ENCODE measurements at places on chromosomes 13 and 19.
A peak's percentile ranks its signal among the peaks of the same experiment; 100 is the strongest.

- peak; percentile 8 for DNase-seq
Measured at GRCh38 chr13:22018076-22018835, 347.4 kb downstream of the FGF9 start.

DNA sequence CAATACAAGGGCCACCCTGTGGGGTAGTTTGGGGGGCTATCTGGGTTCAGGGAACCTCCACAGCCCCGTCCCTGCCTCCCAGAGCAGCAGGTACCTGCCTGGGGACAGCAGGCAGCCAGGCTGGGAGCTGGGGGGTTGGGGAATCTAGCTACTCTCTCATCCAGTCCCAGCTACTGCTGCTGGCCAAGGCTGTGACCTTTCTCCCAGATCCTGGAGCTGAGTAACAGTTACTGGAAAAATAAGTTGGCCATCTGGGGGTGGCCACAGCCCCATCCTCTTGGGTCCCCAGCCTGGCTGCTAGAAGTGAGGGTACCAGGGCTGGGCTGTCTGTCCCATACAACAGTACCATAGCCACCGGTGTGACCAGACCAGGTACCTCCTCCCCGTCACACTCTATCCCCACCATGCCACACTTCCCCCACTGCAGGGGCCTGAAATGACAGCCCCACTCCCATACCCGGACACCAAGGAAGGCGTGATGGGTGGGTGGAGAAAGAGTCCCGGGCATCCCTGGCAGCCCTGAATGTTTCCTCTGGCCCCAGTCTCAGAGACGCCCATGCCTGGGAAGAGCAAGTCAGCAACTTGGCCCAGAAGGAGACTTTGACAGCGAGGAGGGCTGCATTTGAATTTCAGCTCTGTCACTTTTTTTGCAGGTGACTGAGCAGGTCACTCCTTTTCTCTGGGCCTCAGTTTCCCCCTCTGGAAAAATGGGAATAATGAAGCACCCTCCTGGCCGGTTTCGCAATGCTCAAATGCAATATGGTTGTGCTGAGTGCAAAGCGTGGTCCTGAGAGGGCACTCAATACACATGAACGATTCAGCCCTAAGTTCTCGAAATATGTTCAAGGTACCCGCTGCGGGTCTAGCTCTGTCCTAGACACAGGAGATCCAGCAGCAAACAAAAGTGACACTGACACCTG, 30.7 kb upstream of the NFIC start:
- DNase-seq = peak; percentile 38

- DNase-seq = no peak
Measured at GRCh38 chr19:11556634-11557420, 2.2 kb downstream of the ELOF1 start.

- DNase-seq = no peak
Measured at GRCh38 chr19:54339646-54340358, 840 bp upstream of the LILRA4 start.

DNA sequence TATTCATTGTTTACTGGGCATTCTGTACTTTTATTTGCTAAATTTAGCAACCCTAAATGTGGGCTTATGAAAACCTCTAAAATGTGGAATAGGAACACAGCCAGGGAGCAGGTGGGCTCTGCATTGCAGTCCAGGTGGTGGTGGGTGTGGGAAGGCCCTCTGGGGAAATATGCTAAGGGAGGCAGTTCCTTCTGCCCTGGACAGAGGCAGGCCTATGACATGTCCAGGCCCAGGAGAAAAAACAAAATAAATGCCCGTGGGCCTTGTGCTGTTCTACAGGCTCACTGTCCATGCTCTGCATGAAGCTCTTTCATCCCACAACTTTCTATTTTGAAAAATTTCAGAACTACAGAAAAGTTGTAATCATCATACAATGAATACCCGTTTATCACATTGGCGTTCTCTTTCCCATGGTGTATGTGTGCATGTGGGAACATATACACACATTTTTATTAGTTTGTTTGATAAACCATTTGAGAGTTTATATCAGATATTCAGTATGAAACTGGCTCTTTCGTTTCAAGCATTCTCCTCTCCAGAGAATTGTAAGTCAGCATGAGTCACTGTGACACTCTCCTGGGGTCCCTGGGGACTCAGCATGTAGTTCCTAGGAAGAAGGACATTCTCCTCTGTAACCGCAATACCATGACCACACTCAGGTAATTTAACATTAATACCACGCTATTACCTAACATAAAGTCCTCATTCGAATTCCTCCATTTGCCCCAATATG, 505.3 kb downstream of the COG6 start:
- DNase-seq = peak; percentile 73

- DNase-seq = no peak
Measured at GRCh38 chr13:61546911-61547310, 131.3 kb upstream of the PCDH20 start.

DNA sequence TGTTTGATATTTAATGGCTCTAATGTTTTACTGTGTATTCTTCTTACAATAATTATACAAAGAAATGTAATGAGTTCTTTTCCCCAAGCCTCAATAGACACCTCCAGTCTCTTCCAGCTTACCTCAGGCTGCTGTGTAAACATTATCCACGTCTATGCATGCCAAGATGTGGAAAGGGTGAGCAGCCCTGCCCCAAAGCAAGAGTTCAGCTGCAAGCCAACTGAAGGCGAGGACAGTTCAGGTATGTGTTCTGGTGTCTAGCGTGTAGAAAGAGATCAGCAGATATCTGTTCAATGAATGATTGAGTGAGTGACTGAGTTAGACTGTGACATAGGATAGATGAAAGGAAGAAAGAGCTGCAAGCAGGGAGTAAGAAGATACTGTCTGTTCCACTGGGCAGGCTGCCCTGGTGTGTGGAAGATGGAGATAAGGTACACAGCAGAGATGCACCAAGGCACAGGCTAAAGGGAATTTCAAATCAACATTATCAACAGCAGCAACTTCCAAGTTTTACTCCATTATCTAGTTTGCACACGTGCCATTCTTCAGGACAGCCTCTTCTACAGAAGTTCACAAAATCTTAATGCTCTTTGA, 66.0 kb downstream of the LATS2 start:
- DNase-seq = no peak

DNA sequence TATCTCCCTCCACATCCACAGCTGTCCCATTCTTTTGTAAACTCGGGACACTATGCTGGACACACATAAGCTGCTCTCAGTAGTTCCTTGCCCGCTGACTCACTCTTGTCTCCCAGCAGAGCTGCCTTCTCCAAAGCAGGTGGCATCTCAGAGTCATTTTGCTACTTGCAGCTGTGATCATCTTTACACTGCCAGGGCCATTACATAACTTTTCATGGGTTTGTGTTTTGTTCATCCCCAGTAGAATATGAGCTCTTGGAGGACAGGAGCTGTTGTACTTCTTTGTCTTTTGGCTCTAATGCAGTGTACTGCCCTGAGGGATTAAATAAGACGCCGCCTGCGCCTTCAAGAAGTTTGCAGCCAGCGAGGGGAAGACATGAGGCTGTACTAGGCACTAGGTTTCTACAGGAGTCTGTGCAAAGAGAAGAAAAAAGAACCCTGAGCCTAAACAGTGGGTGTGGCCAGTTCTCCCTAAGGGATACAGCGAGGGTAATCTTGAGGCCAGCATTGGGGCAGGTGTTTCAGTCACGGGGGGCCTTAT, 40.8 kb upstream of the GPR183 start:
- DNase-seq = no peak

- no peak for DNase-seq
Measured at GRCh38 chr13:28035146-28035782, 46.8 kb upstream of the URAD start.

- DNase-seq = no peak
Measured at GRCh38 chr13:30702006-30702405, 33.3 kb upstream of the ALOX5AP start.

DNA sequence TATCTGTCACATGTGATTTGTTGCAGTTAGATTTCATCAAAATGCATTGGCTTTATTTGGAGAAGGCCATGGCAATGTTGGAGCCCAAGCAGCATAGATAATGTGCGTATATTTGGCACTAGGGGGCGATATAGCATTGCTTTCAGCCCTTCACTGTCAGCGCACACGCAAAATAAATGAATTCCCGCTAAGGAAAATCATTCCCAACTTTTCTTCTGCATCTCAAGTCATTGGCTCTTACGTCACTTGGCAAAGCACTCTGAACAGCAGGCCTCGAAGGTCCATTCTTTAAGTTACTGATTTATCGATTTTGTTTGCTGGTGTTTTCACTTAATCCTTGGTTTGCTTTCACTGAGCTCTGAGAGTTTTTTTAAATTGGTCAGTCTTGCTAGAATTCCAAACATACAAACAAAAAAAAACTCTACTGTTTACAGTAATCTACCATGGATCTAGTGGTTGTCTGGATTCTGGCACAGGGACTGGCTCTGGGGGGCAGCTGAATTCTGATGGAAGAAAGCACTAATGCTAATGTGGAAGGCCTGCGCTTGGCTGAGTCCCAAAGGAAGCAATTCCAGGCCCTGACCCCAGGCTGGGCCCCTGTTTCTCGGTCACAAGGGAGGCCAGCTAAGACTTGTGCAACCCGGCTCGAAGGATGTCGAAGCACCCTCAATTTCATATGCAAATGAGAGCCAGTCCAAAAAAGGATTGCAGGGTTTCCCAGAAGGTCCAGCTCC, 97.7 kb upstream of the IPO5 start:
- DNase-seq = peak; percentile 87

GRCh38 chr19:51743405-51743804, 8.3 kb downstream of the FPR1 start:
- DNase-seq = peak; percentile 83

GRCh38 chr19:48325265-48325910, at the start of gene EMP3:
Gene EMP3 (plus strand): TSS chr19:48325552. CDS start chr19:48326845, 1,293 bp downstream.
- peak; percentile 95 for DNase-seq

DNA sequence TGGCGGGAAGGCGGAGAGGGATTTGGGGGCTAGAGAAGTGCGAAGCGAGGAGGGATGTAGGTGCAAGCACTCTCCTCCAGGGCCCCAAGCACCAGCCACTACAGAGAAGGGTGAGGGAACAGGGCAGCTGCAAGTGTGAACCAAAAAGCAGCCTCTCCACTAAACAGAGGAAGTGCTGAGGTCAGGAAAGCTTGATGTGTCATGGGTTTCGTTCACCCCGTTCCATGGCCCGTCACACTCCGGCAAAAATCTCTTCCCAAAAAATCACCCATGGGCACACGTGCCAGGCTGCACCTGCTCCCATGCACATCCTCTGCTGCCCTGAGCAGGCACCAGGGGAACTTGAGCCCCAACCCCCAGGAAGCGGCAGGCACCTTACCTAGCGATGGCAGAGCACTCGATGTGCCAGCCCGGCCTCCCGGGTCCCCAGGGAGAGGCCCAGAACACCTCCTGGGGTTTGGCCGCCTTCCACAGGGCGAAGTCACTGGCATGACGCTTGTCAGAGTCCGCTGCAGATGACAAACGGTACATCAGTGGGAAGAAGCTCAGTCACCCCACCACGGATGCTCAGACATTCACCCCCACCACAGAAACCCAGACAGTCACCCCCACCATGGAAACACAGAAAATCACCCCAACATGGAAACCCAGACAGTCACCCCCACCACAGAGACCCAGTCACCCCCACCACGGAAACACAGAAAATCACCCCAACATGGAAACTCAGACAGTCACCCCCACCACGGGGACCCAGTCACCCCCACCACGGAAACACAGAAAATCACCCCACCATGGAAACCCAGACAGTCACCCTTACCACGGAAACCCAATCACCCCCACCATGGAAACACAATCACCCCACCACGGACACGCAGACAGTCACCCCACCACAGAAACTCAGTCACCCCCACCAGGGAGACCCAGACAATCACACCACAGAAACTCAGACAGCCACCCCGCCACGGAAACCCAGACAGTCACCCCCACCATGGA, 29.0 kb downstream of the CARS2 start:
- no peak for DNase-seq

- DNase-seq = no peak
Measured at GRCh38 chr13:107360010-107360409, 792.1 kb upstream of the ARGLU1 start.

DNA sequence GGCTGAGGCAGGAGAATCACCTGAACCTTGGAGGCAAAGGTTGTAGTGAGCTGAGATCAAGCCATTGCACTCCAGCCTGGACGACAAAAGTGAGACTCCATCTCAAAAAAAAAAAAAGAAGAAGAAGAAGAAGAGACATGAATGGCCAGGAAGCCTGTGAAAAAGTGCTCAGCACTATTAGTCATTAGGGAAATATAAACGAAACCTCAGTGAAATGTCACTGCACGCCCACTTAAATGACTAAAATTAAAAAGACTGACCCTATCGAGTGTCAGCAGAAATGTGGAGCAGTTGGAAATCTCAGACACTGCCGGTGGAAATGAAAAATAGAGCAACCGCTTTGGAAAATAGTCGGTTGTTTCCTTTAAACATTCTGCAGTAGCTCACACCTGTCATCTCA, 5.5 kb upstream of the TYROBP start:
- DNase-seq = no peak

GRCh38 chr13:28849441-28849840, 29.3 kb downstream of the MTUS2 start:
- DNase-seq = no peak

DNA sequence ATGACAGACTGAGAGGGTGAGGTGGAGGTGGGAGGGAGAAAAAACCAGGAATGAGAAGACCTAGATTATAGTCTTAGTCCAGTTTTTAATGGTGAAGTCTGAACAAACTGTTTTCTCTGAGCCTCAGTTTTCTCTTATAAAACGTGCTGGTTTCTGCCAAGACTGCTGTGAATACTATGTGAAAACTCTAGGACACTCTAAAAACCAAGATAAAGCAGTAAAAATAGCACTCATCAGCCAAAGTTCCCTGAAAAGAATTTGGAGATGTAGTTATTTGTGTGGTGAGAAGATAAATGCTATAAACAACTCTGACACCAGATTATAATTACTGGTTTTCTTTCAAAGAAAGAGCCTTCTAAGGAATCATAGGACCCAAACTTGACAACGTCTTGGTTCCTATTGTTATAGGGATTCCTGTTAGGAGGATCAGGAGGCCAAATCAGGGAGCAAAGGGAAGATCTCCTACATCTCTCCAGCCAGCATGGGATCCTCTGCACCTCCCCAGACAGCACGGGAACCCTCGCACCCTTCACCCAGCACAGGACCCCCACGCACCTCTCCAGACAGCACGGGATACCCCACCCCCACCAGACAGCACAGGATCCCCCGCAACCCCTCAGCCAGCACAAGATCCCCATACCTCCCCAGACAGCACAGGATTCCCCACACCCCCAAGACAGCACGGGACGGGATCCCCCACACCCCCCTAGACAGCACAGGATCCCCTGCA, 130.2 kb downstream of the MIPEP start:
- DNase-seq = no peak

- DNase-seq = no peak
Measured at GRCh38 chr13:102679449-102680132, 15.3 kb downstream of the METTL21C start.

- DNase-seq = no peak
Measured at GRCh38 chr13:90709319-90709718, 638.2 kb upstream of the MIR17HG start.

All from fibroblast of skin of right biceps (primary cell).